ENCODE measurements at places on chromosomes 12 and 14.

DNA sequence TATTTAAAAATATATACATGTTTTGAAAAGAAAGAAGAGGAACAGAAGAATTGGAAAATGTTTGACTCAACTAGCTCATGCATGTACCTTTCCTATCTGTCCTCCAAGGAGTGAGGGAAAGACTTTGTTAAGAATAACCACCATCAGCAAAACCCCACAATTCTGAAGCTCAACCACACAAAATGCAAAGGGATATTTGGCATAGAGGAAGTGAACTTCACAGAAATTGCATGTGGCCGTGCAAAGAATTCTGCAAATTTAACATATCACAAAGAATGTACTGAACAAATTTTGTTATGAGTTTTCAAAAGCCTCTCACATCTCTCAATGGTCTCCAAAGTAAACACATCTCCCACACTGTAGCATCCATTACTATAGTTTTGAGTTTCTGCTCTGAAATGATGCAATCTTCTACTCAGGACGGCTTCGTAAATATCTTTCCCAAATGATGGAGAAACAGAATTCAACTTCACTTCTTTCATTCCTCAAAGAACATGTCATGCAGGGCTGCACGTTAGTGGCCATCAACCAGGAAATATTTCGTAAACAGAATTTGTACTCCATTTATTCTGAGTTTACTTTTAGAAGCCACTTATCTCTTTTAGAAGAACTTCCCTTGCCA, 17.6 kb downstream of the DUSP6 start:
- no peak for DNase-seq

DNA sequence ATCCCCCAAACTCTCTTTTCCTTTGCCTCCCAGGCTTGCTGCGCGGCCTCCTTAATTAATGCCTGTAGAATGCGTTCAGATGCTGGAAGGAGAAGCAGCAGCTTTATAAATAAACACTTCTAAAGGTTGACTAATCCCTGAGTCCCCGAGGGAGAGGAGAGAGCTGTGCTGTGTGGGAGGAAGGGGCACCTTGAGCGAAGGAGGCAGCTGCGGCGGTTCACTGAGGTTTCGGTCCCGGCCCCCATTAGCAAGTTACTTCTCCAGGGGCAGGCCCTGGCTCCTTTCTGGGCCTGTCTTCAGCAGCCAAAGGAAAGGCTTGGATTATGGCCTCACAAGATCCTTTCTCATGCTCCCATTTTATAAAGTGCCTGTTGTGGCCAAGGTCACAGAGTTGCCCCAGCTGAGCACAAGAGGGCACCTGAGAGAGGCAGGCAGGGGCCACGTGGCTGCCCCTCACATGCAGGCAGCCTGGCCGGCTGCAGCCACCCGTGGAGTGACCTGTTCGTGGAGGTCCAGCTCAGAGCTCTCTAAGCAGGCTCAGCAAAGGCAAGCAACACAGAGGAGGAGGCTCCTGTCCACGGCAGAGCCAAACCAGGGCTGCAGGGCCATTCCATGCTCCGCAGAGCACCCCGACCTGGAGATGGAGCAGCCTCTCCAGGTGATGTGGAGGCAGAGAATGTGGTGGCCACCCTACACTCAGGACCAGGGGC, 15.0 kb upstream of the CACNA2D4 start:
- DNase-seq, result no peak

DNA sequence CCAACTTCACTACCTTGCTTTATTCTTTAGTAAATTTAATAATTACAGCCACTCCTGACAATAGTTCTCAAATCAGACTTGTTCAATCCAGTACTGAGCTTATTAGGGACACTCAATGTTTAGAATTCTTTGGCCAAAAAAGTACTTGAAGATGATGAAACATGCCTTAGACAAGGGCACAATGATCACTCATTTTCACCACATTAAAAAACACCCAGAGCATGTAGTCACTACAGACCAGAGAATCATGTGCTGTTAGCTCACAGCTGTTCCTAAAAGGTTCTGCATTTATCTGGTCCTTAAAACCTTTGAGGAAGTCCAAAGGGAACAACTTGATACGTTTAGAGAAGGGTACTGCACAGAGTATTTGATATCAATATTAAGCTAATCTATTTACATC, 98.7 kb downstream of the INSM2 start:
- no peak for DNase-seq

DNA sequence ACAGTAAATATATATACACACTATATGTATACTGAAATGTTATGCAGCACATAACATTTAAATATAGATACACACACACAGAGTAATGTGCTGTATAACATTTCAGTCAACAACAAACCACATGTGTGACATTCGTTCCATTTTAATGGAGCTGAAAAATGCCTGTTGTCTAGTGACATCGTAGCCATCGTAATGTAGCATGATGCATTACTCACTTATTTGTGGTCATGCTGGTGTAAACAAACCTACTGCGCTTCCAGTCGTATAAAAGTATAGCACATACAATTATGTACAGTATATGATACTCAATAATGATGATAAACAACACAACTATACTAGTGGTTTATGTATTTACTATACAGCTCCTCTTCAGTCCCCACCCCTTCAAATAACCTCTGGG, 119.0 kb upstream of the SLC38A4 start:
- DNase-seq, result no peak

- no peak for DNase-seq
These were observed 180.9 kb upstream of the C14orf180 start for GRCh38 chr14:104398656-104399055.

GRCh38 chr12:130574402-130574801, 141.7 kb downstream of the RIMBP2 start:
- no peak for DNase-seq

Data from activated CD8-positive, alpha-beta memory T cell treated with anti-CD3 and anti-CD28 coated beads, Interleukin-2, amount 50 U/mL, for 4 hours (primary cell).